ENCODE measurements at places on chromosomes 13 and 19.

DNA sequence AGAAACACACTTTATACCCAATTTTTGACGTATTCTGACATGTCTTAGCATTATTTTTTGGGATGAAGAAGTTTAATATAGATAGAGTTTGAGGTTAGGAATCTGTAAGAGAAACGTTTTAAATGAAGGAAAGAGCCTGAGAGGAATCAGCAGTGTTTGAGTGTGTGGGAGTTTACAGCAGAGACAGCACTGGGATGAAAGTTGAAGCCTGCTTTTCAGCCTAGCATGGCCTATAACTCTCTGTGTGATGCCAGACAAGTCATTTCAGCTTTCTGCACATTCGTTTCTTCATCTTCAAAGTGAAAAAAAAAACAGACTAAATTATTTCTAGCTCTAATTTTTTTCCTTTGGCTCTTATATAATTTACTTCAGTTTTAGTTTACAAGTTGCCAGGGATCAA lies 177.1 kb downstream of the RGCC start:
- H3K36me3 ChIP-seq, result peaks cover 3% of the 10 kb centered on the region
- no peaks in the 10 kb centered on the region for H3K27me3 ChIP-seq
- no peak for DNase-seq
- no peak overlapping the region for H3K4me3 ChIP-seq
- no peak overlapping the region for H3K27ac ChIP-seq

- no peak overlapping the region for H3K27ac ChIP-seq
- H3K4me1 ChIP-seq, result no peaks in the 10 kb centered on the region
- DNase-seq, result no peak
- no peaks in the 10 kb centered on the region for H3K36me3 ChIP-seq
Measured at GRCh38 chr19:34556488-34556887, 74.9 kb downstream of the WTIP start.

DNA sequence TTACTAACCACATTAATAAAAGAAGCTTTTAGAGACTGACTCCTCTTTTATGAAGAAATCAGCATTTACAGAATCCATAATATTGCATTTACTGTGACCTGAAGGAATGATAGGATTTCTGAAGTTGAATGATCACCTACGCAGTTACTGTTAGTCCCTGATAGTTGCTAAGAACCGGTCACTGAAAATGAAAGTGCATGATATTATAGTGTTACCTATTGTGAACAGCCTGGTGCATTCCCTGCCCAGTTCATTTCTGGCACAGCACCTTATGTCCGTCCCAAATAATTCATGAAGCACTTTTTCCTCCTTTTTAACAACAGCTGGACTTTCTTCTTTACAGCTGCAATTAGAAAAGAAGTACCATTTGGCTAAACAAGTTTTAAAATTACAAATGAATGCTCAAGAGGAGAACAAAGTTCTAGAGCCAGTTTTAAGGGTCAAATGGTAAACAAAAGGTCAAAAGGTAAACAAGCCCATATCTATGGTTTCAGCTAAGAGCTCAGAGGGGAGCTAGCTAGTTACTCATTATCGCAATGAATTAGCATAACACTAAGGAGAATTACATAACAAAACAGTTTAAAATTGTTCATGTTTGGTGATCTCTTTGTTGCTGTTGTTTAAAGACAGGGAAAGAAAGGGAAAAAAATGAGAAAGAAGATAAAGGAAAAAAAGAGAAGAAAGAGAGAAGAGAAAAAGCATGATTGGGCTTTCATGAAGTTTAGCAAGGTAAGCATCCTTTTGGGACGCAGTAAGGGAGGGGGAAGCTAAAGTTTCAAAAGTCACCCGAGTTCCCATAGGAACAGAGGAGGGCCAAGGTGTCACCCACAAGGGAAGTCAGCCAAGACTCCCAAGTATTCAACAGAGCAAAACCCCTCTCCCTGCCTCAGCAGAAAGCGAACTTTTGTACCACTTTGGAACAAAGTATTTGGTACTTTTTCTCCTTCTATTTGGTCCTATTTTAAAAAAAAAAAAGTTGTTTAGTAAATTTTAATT lies 50.2 kb downstream of the FLT3 start:
- no peak for DNase-seq
- no peaks in the 10 kb centered on the region for H3K36me3 ChIP-seq
- no peaks in the 10 kb centered on the region for H3K27me3 ChIP-seq
- no peak overlapping the region for H3K27ac ChIP-seq
- peaks cover 6% of the 10 kb centered on the region for H3K4me1 ChIP-seq

GRCh38 chr13:101917475-101917810 lies 465.0 kb downstream of the ITGBL1 start:
- H3K27ac ChIP-seq, result no peak overlapping the region
- peaks cover 27% of the 10 kb centered on the region for H3K27me3 ChIP-seq
- H3K4me3 ChIP-seq, result no peak overlapping the region
- no peaks in the 10 kb centered on the region for H3K36me3 ChIP-seq
- H3K4me1 ChIP-seq, result no peaks in the 10 kb centered on the region
- no peak for DNase-seq

DNA sequence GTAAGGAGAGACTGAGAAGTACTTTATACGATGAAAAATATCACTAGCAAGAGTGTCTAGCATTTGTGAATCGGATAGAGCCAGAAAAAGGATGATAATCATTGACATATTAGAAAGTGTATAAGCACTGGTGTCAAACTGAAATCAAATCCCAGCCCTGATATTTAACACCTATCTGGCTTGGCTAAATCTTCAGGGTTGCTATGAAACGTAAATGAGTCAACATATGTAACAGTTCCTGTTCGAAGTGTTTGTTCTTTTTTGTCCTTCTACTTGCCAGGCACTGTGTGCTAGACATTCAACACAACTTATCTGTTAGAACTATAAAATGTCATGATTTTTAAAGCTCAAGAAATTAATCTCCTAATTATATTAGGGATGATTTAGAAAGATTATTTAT lies 40.8 kb downstream of the SERPINE3 start:
- H3K36me3 ChIP-seq, result peaks cover 55% of the 10 kb centered on the region
- no peak overlapping the region for H3K4me3 ChIP-seq
- DNase-seq, result no peak
- no peak overlapping the region for H3K27ac ChIP-seq
- H3K27me3 ChIP-seq, result no peaks in the 10 kb centered on the region
- no peaks in the 10 kb centered on the region for H3K4me1 ChIP-seq

All from natural killer cell (primary cell).